ENCODE measurements at places on chromosomes 7 and 10.

DNA sequence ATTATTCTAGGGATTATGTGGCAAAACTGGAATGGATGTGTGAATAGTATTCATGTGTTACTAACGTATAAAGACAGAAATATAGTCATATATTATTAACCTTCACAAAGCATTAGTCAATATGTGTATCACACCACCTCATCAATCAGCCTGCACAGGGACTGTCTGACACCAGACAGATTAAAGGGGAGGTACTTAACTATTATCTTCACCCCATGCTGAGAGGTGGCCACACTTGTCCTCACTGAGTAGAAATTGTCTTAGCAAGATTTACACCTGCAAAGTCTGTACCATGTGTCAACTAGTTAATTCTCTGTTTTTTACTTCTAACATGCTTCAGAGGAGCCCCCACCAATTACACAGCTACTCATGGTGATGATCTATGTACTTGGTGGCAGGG is 146.3 kb upstream of the LRGUK start:
- DNase-seq = no peak

GRCh38 chr7:48009257-48009656 is 19.6 kb downstream of the SUN3 start:
- DNase-seq = no peak

DNA sequence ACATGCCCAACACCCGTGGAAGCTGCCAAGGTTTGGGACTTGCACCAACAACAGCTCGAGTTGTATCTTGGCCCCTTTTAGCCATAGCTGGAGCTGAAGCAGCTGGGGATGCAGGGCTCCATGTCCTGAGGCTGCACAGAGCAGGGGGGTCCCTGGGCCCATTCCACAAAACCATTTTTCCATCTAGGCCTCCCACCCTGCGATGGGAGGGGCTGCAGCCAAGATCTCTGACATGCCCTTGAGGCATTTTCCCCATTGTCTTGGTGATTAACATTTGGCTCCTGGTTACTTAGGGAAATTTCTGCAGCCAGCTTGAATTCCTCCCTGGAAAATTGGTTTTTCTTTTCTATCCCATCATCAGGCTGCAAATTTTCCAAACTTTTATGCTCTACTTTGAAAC is 637.8 kb upstream of the VSTM2A start:
- DNase-seq = no peak

DNA sequence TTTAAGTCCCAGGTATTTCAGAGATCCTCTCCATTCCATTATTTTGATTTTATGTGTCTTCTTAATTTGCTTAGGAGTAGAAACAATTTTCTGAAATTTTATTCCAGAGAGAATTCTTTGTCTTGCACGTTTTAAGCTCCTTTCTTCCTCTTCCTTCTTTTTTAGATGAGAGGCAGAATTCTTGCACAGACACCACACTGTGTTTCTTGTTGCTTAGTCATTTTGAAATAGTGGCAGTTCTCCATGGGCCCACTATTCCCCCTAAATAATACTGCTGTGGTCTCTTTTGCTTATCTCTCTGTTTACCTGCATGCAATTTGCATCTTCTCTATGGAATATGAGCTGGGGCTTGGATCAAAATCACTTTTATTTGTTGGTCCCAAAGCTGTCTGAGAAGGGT is 54.3 kb upstream of the WAC start:
- no peak for DNase-seq

DNA sequence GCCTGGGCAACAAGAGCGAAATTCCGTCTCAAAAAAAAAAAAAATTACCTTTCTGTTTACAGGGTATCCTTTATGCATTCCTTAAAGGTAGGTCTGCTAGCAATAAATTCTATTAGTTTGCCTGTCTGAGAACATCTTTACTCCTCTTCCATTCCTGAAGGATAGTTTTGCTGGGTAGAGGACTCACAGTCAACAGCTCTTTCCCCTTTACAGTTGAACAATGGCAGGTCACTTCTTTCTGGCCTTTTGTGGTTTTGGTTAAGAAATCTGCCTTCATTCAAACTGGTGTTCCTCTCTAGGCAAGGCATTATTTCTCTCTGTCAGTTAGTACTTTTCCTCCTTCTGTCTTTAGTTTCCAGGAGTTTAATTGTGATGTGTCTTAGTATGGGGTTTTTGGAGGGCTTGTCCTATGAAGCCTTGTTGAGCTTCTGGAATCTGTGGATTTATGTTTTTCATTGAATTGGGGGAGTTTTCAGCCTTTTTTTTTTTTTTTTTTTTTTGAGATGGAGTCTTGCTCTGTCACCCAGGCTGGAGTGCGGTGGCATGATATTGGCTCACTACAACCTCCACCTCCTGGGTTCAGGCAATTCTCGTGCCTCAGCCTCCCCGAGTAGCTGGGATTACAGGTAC is 4.8 kb upstream of the DNAAF5 start:
- no peak for DNase-seq

GRCh38 chr7:129949292-129950133 is 3.2 kb downstream of the UBE2H start:
- DNase-seq = no peak

DNA sequence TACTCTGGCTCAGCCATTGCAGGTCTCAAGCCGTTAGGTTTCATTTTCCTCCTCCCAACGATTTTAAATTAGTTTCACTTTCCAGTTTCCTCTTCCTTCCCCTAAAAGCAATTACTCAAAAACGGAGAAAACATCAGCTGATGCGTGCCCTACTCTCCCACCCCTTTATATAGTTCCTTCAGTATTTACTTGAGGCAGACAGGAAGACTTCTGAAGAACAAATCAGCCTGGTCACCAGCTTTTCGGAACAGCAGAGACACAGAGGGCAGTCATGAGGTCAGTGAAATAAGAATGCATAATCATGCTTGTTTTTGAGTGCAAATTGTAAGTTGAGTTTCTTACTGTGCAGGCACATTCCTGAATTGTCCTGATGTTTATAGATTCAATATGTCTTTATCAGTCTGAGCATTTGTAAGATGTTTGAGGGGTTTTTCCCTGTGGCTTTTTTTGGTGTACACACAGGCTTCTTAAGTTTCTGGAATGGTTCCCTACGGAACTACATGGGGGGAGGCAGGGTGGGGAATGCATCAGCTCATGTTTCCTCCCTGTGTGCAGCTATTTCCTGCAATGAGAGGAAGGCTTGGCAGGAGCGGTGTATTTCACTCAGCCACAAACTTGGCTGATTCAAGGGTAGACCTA is at the start of gene IFIT3:
Gene IFIT3, plus strand, starts transcription at position 195 of the 639 bp plus-strand sequence. Its CDS starts 77 bp downstream, at position 272.
- DNase-seq = no peak

DNA sequence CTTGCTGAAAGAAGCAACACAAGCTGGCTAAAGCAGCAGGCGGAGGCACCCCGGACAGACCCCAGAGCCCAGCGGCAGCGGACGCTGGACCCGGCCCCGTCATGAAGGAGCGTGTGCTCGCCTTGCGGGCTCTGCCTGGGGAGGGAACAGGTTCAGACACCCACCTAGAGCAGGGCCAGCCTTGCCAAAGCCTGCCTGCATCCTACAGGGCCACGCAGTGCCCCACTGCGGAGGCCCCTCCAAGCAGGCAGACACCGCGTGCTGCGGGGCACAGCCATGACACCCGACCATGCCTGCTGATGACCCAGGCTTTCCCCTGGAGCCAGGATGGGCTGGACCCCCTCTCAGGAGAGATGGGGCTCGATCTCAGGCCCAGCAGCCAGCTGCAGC is 91.7 kb downstream of the MAD1L1 start:
- DNase-seq = no peak

DNA sequence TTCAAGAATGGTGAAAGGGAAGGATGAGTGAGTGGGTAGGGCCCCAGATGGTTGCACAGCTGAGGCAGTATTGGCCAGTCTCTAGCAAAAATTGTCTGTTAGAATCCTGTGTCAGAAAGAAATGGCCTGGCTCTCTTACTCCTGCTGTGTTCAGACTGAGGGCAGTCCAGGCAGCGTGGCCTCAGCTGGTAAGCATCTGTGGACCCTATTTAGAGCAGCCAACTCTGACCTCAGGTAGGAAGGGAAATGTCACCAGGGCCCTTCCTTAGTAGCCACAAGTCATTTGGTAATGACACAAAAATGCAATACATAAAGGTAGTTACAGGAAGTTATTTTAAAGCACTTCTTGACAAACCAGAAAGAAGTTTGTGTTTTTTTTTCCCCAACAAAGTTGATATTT is 1194.7 kb downstream of the CNTNAP2 start:
- DNase-seq = no peak

DNA sequence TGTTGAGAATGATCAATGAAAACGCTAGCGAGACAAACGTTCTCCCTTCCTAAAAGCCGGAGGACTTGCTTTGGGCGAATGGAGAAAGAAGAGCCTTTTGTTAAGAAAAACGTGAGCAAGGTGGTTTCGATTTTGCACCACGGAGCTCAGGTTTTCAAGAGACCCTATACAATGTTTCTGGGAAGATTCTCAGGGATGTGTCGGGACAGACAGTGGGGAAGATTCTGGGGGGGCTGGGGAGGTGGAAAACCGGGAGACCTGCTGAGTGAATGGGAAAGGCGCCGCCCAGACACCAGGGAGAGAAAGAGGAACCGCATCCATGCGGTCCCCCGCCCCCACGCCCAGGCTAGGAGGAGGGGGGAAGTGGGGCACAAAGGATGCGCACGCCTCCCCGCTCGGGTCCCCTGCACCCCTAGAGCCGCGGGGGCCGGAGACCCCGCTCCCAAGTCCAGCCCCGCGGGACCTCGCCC is 745 bp downstream of the YWHAG start:
- peak; percentile 27 for DNase-seq

- no peak for DNase-seq
Measured at GRCh38 chr7:113456533-113456932, 338.2 kb upstream of the SMIM30 start.

DNA sequence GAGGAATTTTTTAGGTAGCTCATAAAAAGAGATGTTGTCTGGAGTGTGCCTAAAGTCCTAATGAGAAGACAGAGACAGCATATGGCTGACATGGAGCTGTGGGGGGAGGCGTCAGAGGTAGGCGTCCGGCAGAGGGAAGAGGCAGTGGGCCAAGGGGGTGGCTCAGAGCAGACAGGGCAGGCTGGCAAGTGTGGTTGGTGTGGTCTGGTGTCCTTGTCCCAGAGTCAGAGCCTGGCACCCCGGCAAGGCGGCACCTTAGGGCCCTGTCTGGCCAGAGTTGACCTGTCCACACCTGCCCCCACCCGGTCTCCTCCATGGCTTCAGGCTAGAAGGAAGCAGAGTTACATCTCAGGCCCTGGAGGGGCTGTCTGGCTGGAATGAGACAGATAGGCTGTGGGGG is 220.3 kb upstream of the ZNF32 start:
- no peak for DNase-seq

GRCh38 chr7:103009466-103010185 is 65.0 kb downstream of the FBXL13 start:
- DNase-seq = no peak

DNA sequence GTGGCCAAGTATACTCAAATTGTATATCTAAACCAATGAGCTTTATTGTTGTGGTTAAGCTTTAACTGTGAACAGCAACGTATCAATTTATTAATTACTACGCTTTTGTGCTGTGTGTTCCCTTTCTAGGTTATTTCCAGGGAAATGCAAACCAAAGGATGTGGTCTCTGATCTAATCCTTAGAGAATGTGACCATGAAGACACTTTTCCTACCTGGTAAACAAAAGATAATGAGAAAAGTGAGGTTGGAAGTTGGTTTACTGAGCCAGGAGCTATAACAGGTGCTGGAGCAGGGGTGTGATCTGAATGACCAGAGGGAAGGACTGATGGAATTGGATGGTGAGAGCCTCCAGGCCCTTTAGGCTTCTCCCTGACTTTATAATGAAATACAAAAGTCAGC is 25.4 kb upstream of the CALU start:
- no peak for DNase-seq

- DNase-seq = no peak
Measured at GRCh38 chr7:76142861-76143260, 58.8 kb upstream of the SRRM3 start.

DNA sequence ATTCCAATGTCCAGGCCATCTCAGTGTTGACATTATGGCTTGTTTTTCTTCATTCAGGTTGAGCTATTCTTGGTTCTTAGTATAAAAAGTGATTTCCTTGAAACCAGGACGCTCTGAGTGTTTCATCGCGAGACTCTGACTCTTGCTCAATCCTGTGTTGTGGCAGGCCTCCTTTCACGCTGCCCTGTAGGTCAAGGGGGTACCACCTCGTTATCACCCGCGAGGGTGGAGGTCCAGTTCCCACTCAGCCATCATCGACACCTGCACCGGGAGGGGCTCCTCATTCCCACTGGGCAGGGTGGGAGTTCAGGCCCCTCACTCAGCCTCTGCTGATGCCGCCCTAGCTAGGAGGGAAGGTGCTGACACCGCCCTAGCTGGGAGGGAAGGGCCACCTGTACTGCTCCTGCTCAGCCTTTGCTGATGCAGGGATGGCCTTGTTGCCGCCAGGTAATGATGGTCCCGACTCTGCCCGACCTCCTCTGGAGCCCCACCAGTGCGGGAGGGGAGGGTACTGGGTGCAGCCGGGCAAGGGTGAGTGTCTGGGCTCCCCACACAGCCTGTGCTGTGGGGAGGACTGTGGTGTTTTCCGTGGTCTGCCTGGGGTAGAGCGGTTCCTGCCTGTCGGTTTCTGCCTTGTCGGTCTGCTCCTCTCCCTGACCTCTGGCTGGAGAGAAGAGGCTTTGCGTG is 16.4 kb downstream of the IQCE start:
- no peak for DNase-seq

- no peak for DNase-seq
Measured at GRCh38 chr10:126204320-126204719, 184.0 kb downstream of the ADAM12 start.

DNA sequence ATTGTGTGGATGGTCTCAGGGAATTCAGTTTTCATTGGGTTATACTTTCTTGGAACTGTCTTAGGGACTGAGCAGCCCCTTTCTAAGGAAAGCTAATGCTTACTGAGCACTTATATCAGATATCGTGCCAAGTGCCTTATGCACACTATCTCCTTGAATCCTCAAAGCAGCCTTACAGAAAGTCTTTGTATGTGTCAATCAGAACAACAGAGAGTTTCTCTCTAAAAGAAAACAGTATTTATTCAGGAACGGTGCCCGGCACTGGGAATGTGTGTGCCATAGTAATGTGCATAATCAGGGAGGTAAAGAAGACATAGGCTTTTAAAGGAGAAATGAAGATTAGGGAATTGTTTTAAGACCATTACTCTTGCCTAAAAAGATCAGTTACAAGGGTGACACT is 17.3 kb downstream of the ANTXRL start:
- no peak for DNase-seq

- DNase-seq = no peak
Measured at GRCh38 chr10:7184660-7185366, 226.0 kb downstream of the SFMBT2 start.

- DNase-seq = no peak
Measured at GRCh38 chr7:137386966-137387365, 43.4 kb upstream of the PTN start.

DNA sequence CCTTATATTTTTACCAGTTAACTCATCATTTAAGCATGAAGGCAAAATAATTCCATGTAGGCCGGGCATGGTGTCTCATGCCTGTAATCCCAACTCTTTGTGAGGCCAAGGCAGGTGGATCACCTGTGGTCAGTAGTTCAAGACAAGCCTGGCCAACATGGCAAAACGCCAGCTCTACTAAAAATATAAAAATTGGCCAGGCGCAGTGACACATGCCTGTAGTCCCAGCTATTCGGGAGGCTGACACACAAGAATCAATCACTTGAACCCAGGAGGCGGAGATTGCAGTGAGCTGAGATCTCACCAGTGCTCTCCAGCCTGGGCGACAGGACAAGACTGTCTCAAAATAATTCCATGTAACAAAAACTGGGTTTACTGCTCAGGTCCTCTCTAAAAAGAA is 18.3 kb downstream of the HNRNPA2B1 start:
- no peak for DNase-seq
